ENCODE measurements at places on chromosomes 1 and 21.

- no peak for DNase-seq
Observed at GRCh38 chr1:83086346-83086745, 912.6 kb downstream of the TTLL7 start.

GRCh38 chr1:6599141-6599975 is 3.3 kb downstream of the KLHL21 start:
- DNase-seq, result no peak

DNA sequence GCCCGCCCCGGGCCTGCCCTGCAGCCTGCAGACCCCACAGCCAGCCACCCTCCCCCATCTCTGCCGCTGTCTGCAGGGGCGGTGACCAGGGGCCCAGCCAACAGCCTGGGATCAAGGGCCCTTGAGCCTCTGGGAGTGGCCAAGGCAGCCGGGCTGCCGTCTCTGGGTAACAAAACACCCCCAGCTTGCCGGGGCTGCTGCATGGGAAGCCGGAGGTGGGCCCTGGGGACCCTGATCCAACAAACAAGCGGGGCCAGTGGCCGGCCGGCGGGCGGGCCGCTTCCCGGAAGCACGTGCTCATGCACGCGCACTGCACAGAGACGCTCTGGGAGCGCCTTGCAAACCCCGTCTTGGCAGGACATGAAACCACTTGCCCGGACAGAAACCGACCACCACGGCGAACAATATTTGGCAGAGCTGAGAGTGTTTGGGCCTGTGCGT is 13.2 kb downstream of the MEGF6 start:
- DNase-seq, result no peak

GRCh38 chr1:13642306-13643004 is 57.5 kb upstream of the PRDM2 start:
- no peak for DNase-seq
